Activated naive CD8-positive, alpha-beta T cell treated with anti-CD3 and anti-CD28 coated beads for 36 hours (primary cell): ENCODE measurements at places on chromosomes 1 and 21. TPM values are rescaled to one million over a fixed set of nuclear protein-coding genes. Genes with fewer than 3 reads are reported as not detected.

DNA sequence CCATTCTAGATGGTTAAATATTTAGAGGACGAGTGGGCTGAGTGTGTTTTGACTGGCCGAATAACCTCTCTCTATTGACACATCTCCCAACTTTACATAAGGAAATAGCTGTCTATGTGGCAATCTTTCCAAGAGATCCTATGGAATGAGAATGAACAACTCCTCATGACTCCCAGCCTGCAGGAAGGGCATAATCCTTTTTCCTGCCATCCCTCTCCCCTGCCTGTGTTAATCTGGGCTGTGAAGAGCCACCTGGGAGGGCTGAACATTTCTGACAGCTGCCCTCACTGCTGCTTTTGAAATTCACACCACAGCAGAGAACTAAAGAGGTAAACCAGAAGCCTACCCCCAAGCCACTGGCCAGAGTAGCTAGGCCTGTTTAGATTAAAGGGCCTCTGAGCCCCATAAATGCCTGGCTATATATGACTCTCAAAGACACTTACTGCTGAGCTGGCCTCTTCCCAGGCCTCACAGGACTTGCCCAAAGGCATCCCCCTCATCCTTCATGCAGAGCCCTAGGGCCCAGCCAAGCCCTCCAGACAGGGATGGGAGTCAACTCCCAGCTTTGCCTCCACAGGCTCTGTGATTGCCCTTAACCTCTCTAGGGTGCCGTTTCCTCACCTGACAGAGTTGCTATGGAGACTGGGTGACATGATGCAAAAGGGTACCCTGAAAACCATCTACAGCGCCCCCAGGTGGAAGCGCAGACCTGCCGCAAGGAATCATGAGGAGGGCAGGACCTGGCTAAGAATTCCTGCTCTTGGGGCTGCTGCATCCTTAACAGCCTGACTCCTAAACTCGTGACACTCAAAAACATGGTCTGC lies 42.0 kb upstream of the LDLRAP1 start:
- no peak for DNase-seq

DNA sequence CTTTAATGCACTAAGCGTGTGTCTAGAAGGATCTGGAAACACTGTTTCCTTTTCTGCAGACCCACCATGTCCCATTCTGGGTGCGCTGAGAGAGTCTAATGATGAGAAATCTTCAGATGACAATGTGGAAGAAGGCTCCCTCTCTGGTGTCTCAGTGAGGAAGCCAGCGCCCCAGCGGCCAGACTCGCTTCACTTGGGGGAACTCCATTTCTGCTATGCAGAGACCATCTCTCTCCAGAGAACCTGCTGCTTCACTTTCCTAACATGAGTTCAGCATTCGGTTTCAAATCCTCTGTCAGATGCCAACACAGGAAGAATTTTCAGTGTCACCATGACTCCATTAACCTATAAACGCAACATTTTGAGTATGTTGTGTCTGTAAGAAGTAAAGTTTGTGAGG lies 121.8 kb downstream of the SYF2 start:
- DNase-seq: no peak

DNA sequence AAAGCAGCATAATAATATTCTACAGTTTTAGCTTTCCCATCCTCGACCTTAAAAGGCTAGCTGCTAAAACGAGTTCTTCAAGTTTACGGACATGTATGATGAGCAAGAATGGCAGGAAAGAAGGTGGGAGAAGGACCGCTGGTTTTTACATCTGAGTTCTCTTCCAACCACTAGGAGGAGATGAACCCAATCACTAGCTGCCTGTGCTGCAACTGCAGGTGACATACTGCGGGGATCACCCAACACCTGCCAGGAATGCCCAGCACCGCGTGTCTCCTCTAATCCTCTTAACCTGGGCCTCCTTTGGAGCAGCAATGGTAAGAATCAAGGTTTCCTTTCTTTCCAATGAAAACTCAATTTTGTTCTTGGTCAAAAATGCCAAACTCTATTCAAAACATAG lies 23.5 kb downstream of the TOR3A start:
- DNase-seq: no peak

The FAM72D gene
- 17.7 TPM for total RNA-seq
